Motor neuron (in vitro differentiated cells): ENCODE measurements at places on chromosomes 4 and X.

- ATAC-seq = peak; percentile 27
Observed at GRCh38 chr4:3801931-3802550, 35.9 kb downstream of the ADRA2C start.

DNA sequence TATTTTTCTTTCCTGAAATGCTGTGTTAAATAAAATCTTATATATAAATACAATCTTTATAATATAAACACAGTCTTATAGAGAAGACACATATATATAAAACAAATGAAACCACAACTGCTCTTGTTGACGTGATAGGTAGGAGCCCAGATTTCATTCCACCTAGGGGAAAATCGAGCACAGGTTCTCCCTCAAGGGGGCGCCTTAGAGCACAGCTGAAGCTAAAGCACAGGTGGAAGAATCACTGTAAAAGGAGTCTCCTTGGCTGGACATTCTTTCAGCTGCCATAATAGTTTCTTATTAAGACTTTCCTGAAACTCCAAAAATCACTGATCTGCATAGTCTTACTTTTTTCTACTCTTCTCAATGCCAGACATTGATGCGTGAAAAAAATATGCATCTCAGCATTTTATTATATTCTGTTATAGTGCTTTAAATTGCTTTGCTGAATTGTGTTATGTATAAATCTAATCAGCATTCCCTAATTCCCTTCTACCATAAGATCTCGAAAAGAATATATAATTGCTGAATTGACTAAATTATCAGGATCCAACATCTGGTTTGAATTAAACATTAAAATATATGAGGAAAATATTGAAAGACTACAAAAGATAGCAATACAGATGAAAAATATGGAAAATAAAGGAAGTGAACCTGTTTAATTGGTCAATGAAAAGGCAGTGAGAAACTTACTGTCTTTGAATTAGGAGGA lies 25.5 kb upstream of the RXFP1 start:
- ATAC-seq = no peak

DNA sequence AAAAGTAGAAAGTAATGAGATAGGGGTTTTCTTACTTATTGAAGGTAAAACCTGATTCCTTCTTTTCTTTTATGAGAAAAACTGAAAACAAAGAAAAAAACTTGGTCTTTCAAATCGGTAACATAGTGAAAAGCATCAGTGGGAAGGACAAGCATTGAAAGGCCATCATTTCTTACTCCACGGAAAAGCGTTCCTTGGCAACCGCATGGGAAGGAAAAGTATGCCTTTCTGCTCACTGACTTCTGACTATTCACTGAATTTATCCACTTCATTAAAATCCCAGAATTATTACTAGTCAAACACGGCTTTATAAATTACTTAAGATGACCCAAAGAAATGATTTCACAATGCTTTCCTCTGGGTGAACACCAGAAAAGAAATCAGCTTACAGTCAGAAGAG lies 646.7 kb downstream of the TLL1 start:
- no peak for ATAC-seq

DNA sequence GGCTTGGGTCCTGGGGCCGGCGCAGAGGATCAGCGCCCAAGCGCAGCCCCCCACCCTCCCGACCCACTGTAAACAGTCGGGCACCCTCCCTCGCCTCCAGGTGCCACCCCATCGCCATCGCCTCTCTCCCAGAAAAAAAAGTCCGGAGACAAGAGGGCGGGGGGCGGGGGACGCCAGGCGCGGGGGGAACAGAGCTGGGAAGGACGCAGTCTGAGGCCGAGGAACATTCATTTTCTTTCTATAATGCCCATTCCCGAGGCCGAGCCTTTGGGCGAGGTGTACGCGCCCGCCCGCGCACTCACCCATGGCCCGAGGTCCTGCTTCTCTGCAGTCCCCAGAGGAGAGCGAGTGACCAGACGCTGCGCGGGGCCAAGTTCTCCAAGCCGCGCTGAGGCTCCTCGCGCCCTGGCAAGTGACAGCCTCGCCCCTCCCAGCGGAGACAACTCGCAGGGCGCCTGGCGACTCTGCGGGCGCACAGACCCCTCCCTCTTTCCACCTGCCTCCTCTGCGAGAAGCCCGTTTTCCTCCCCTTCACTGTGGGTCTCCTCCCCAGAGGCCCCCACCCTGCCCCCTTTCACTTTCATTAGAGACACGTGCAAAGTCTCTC lies 63.5 kb upstream of the WDR17 start:
- peak; percentile 85 for ATAC-seq

DNA sequence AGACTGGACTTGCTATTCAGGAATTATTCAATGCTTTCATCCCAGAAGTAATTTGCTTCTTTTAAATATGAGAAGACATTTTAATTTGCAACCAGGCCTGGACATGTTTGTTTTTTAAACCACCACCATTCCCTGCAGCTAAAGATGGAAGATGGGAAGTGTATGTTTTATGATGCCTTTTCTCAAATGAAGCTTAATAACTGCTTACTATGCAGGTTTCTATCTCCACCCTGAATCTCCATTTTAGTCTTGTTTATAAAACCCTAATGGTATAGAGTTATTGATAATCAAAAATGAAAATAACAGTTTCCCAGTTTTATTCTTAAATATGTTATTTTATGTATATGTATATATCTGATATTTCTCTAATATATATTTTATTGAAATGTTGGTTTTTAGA lies 418.9 kb downstream of the C4orf33 start:
- ATAC-seq = no peak

- peak; percentile 70 for ATAC-seq
Observed at GRCh38 chr4:82785611-82786400, 12.8 kb downstream of the SCD5 start.

GRCh38 chr4:85722401-85722800 lies 247.5 kb downstream of the ARHGAP24 start:
- no peak for ATAC-seq

- ATAC-seq = no peak
Observed at GRCh38 chr4:176840166-176840565, 47.4 kb upstream of the VEGFC start.

DNA sequence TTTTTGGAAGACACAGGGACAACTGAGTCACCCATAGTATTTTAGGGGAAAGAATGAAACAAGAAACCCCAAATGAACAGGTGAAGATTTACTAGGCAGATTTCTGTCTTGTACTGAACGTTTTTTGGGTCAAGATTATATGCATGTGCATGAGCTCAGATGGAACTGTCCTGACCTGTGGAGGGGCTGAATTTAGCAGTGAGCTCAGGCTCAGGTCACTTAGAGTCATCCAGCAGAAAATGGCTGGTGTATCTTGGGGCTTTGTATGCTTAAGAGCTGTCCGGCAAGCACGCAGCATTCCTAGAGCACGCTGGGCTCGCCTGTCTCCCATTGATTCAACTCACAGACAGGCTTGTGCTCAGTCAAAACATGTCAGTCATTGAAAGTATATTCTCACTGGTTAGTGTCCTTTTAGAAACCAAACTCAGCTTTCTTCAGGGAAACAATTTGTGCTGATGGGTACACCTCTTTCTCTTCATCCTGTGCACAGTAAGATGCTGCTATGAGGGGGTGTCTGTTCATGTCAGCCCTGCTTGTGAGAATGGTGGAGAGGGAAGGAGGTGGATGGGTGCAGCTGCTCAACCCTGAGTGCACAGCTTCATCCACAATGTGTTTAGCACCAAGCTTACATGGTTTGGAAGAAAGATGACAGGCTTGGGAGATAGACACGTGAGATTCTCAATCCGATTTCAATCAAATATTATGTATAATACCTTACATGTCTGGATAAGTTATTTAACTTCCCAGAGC lies 47.5 kb upstream of the PDLIM3 start:
- ATAC-seq = no peak

GRCh38 chr4:118759481-118759880 lies 74.3 kb downstream of the METTL14 start:
- no peak for ATAC-seq

GRCh38 chr4:55169352-55169961 lies 44.1 kb upstream of the KDR start:
- ATAC-seq = peak; percentile 99

DNA sequence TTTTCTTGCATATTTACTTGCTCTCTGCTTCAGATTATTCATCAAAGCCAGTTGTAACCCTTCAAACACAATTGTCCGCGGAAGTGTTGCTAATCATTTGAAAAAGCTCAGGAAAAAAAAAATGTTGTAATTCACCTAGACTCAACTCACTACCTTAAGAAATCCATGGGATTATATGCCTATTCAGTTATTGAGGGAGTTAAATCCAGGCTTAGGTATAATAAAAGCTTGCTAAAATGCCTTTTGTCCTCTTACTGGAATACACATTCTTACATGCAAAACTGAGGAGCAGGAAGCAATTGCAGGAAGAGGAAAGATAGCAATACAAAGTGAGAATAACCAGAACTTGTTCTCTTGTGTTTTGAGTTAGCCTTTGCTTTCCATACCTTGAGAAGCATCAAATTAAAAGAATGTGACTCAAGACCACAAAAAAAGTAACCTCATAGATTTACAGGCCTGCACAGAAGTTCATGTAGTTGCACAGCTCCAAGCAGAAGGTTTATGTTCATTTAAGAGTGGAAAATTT lies 91.4 kb upstream of the FAM241A start:
- ATAC-seq = no peak

DNA sequence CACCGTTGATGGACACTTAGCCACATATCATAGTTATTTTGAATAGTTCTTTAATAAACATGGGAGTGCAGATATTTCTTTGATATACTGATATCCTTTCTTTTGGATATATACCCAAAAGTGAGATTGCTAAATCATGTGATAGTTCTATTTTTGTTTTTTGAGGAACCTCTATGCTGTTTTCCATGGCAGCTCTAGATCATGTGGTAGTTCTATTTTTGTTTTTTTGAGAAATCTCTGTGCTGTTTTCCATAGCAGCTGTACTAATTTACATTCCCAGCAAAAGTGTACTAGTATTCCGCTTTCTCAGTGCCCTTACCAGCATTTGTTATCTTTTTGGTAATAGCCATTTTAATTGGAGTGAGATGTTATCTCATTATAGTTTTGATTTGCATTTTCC lies 3.6 kb downstream of the SH3BGRL start:
- no peak for ATAC-seq

GRCh38 chrX:41906515-41907187 lies 16.7 kb downstream of the CASK start:
- no peak for ATAC-seq

DNA sequence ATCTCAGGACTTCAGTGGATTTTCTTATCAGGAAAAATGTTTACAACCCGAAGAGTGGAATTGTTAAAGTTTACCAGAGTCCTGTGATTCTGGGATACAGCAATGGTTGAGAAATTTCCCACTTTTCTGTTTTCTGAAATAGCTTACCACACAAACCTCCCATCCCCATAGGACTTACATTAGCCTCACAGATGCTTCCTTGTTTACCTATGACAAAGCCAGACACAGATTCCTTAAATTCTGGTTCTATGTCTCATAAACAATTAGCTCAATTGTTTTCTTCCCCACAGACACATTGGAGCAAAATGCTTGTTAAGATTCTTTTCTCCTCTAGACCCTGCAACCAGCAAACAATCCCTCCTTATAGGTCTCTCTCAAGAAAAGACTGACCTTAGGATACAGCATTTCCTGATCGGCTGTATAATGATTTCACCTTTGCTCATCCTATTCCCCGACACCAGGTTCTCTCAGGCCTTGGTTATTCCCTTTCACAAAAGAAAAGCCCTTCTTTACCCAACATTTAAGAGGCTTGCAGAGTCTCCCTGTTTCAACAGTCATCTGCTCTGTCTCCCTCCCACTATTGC lies 886.2 kb downstream of the ARAP2 start:
- ATAC-seq = no peak

DNA sequence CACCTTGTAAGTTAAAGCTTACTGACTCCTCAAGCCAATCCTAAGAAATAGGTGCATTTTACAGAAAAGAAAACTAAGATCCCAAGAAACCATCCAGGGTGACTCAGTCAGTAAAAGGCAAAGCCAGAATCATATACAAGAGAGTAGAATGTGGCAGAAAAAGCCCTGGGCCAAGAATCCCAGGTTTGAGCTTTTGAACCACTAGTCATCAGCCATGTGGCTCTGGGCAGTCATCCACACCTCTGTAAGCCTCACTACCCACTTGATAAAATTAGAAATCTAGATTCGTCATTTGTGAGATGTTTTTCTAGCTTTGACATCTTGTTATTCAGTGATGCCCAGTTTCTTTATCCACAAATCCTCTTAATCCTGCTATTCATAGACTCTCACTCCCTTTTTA lies 122.2 kb upstream of the PDE5A start:
- no peak for ATAC-seq

DNA sequence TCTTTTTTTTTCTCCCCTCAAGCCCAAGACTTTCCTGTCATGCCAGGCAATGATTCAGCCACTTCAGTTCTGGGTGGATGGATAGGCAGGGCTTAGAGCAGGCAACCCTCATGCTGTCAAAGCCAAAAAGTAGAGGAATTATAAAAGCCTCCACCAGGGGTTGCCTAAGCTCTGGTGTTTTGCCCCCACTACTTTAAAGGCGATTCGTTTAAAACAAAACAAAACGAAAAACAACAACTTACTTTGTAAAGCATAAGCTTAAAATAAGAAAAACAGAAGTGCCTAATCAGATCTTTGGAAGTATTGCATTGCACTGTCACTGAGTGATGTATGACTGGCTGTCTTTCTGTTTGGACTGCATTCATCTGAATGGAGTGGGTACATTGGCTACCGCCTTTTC lies 5.3 kb upstream of the IDS start:
- ATAC-seq = peak; percentile 53
